ENCODE measurements at places on chromosomes 13 and 19.
A peak's percentile ranks its signal among the peaks of the same experiment; 100 is the strongest.

DNA sequence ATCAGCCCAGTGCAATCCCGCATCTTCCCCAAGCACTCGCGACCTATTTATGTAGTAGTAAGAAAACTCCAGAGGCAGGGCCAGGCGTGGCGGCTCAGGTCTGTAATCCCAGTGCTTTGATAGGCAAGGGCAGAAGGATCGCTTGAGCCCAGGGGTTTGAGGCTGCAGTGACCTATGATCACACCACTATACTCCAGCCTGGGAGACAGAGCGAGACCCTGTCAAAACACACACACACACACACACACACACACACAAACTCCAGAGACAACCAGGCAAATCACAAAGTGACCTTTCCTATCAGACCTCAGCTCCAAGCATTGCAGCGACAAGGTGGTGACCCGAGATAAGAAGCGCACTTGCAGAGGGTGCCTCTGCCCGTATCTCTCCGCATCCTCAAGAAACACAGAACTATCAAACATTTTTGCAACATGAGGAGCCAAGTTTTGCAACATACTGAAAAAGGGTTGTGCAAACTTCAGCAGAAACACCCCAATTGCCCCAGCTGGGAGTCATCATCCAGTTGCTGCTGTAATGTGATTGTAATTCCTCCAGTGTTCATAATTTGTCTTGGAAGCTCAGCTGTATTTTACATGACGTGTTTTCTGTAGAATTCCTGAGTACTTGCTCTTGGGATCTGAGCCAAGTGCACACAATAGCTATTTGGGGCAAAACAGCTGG lies 8.7 kb upstream of the KLF2 start:
- no peak for DNase-seq

DNA sequence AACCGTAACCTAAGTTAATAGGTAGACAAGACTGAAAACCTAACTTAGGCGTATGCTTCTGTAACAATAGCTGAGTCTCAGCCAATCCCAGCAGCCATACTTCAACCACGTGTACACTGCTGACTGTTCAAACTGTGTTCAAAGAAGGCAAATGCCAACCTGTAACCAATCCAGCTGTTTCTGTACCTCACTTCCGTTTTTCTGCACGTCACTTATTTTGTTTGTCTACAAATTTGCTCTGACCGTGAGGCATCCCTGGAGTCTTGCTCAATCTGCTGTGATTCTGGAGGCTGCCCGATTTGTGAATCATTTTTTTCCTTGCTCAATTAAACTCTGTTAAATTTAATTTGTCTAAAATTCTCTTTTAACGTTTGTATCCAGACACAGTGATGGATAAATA lies 59.2 kb downstream of the EDNRB start:
- DNase-seq: no peak

GRCh38 chr19:39155114-39155700 lies 29.6 kb downstream of the PAK4 start:
- DNase-seq: no peak

- peak; percentile 81 for DNase-seq
These were observed 47.0 kb upstream of the PNMA8B start for GRCh38 chr19:46542428-46543230.

DNA sequence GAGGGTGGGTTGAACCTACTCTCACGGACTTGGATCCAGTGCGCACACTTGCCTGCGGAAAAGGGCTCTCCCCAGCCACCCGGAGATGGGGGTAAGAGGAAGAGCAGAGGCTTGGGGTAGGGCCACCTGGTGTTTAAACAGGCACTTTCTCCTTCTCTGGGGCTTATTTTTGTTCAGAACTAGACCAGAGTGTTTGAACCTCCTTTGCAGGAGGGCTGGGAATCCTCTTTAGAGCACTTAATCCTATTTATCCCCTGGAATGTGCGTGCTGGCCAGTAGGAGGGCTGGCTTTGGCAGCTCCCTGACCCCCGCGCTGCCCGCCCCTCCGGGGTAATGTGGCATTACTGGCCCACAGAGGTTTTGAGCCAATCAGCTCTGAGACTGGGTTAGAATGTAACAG lies 2.0 kb downstream of the RGS9BP start:
- DNase-seq: no peak

GRCh38 chr19:41945135-41945766 lies 13.9 kb downstream of the RABAC1 start:
- no peak for DNase-seq

All from ACHN (cell line).